Muscle of leg (tissue), 16 donors: ENCODE measurements at places on chromosomes 13 and 19. TPM values are rescaled to one million over a fixed set of nuclear protein-coding genes. Genes with fewer than 3 reads are reported as not detected.
A peak's percentile ranks its signal among the peaks of the same experiment; 100 is the strongest.

DNA sequence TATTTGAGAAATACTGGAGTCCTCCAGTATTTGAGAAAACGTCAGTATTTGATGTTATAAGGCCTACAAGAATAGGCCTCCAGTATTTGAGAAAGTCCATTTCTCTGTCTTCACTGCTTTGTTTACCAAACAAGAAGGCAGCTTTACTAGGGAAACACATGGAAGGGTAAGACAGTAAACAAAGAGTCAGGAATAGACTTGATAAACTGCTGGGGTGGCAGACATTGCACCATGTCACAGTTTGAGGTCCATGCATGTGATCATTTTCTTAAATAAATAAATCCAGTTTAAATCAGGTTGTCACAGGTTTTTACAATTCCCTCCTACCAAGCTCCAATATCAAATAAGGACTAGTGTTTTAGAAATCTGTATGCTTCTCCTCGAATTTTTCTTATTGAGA is 1431.0 kb upstream of the SPRY2 start:
- H3K4me1 ChIP-seq: no peaks in the 10 kb centered on the region
- no peak overlapping the region for H3K4me3 ChIP-seq
- H3K27me3 ChIP-seq: no peaks in the 10 kb centered on the region
- H3K36me3 ChIP-seq: no peaks in the 10 kb centered on the region
- DNase-seq: no peak

The TRMT1 gene
- 28.7 TPM for polyA plus RNA-seq

DNA sequence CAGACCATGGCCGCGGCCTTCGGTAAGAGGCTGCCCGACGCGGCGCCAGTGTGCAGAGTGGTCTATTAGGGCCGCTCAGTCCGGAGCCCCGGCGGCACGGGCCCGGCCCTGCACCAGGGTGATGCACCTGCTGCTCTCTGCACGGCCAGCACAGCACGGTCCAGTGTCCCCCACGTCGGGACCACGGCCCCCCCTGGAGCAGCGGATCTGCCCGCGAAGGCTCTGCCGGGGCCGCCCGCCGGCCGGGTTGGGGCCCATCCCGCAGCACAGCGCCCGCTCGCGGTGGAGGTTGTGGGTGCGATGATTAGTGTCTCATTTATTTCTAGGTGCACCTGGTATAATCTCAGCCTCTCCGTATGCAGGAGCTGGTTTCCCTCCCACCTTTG is 7.9 kb downstream of the PTBP1 start:
- peaks cover 39% of the 10 kb centered on the region for H3K4me1 ChIP-seq
- peaks cover 82% of the 10 kb centered on the region for H3K36me3 ChIP-seq
- no peaks in the 10 kb centered on the region for H3K27me3 ChIP-seq
- no peak overlapping the region for H3K27ac ChIP-seq

DNA sequence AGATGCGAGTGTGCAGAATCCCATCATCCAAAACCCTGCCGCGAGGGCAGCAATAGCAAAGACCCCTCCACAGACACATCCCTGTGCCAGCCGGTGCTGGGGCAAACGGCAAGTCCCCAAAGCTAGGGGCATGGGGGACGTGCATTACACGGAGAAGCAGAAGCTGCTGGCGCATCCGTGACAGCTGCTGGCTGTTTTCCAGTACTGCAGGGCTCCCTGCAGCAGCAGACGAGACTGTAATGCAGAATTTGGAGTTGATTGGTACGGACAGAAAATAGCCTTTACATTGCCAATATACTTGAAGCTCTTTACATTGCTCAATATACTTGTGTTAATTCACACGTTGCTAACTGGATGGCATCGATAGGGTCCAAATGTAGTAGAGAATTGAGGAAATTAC is 77.2 kb upstream of the TMTC4 start:
- H3K27ac ChIP-seq: no peak overlapping the region
- H3K36me3 ChIP-seq: no peaks in the 10 kb centered on the region
- DNase-seq: no peak
- H3K4me1 ChIP-seq: no peaks in the 10 kb centered on the region
- H3K4me3 ChIP-seq: no peak overlapping the region

DNA sequence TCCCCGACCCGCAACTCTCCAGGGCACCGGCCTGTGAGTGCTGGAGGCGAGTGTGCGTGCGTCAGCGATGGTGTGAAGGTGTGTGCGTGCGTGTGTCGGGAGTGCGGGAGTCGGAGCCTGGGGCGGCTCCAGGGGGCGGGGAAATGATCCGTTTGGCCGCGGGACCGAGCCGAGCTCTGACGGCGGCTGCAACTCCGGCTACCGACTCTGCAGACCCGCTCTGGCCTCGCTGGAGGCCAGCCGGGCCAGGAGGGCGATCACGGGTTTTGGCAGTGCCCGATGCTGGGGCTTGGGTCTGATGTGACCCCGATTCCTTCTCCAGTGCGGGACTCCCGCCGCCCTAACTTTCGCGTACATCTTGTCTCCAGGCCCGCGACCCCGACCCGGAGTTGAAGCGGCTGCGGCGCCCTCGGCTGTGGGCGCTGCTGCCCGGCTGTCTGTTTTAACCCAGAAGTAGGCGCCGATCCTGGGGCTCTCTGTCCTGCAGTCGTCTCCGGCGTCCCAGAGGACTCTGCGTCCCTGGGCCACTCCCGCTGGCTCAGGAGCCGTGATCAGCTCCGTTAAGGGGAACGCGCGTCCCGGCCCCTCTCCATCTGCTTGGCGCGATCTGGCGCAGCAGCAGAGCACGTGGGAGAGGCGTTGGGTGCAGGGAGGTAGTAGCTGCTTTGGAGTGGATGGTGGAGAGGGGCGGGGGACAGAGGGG is 1.2 kb downstream of the CHST8 start:
- peak overlapping the region; percentile 24 for H3K4me3 ChIP-seq
- H3K27me3 ChIP-seq: peaks cover 72% of the 10 kb centered on the region

The N4BP2L2 gene
- polyA plus RNA-seq: 77.8 TPM

GRCh38 chr13:98664047-98664446 is 87.1 kb upstream of the STK24 start:
- H3K4me3 ChIP-seq: no peak overlapping the region
- no peaks in the 10 kb centered on the region for H3K36me3 ChIP-seq
- H3K27ac ChIP-seq: no peak overlapping the region
- DNase-seq: no peak
- no peaks in the 10 kb centered on the region for H3K4me1 ChIP-seq
- peaks cover 6% of the 10 kb centered on the region for H3K27me3 ChIP-seq

The KLK8 gene
- not detected for polyA plus RNA-seq

The TNNI3 gene
- polyA plus RNA-seq: 1.8 TPM

The DHDH gene
- polyA plus RNA-seq: 0.28 TPM

The ZNF324B gene
- polyA plus RNA-seq: 3.9 TPM

DNA sequence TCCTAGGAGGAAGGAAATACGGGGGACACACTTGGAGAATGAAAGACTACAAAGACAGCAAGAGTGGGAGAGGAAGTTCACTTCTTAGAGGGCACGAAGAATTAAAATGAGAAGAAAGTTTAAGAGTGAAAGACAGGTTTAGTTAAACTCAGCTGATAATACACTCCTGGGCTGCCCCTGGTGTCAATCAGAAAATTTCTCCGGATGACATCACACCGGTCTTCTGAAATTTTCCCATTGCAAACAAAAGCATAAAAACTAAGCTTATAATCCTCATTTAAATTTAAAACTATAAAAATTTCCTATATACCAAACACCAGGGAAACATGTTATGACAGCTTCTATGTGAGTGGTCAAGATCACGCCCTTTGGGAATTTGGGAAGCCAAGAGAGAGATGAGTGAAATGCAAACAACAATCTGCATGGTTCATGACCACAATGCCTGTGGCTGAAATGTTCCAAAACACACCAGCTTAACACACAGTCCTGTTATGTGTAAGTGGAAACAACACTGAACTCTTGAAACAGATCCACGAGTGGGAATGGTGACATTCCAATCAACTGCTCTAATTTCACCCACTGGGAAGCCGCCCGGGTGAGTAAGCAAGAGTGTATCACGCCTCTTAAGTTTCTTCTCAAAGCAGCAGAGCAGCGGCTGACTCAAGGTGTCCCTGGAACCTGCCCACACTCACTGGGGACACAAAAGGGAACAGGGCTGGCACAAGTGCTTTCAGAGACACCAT is 49.0 kb downstream of the BRD4 start:
- peak overlapping the region; percentile 53 for H3K27ac ChIP-seq
- no peak for DNase-seq

The CRX gene
- 0.09 TPM for polyA plus RNA-seq

The PLA2G4C gene
- polyA plus RNA-seq: 20.0 TPM

GRCh38 chr19:33047422-33047821 is 17.3 kb downstream of the RHPN2 start:
- no peaks in the 10 kb centered on the region for H3K36me3 ChIP-seq
- no peaks in the 10 kb centered on the region for H3K27me3 ChIP-seq
- no peak overlapping the region for H3K27ac ChIP-seq
- DNase-seq: no peak
- no peaks in the 10 kb centered on the region for H3K4me1 ChIP-seq

- peak overlapping the region; percentile 31 for H3K27ac ChIP-seq
- H3K36me3 ChIP-seq: no peaks in the 10 kb centered on the region
- DNase-seq: peak; percentile 17
- no peak overlapping the region for H3K4me3 ChIP-seq
- H3K27me3 ChIP-seq: no peaks in the 10 kb centered on the region
Observed at GRCh38 chr13:80307401-80307987, 33.4 kb downstream of the SPRY2 start.

The SEMA6B gene
- 55.0 TPM for polyA plus RNA-seq

DNA sequence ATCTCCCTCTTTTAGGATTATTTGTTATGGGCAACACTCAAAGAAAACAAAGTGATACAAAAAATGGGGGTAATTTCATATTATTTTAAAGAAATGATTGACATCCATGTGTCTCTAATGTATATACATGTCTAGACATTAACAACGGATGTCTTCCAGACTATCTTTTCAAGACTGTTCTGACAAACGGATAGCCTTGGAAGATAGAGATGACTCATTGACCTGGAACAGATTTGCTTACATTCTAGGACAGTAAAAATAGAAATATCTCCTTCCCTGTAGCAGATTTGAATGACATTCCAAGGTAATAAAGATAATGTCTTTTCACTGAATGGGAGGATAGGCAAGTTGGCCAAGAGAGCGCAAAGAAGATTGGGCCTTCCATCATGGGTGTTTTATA is 26.2 kb upstream of the SLITRK6 start:
- no peak overlapping the region for H3K4me3 ChIP-seq
- H3K27ac ChIP-seq: no peak overlapping the region
- H3K36me3 ChIP-seq: no peaks in the 10 kb centered on the region
- no peaks in the 10 kb centered on the region for H3K27me3 ChIP-seq

GRCh38 chr13:112669881-112670499 is 19.8 kb upstream of the ATP11A start:
- no peak overlapping the region for H3K4me3 ChIP-seq
- H3K36me3 ChIP-seq: no peaks in the 10 kb centered on the region
- DNase-seq: no peak
- H3K27me3 ChIP-seq: peaks cover 2% of the 10 kb centered on the region

DNA sequence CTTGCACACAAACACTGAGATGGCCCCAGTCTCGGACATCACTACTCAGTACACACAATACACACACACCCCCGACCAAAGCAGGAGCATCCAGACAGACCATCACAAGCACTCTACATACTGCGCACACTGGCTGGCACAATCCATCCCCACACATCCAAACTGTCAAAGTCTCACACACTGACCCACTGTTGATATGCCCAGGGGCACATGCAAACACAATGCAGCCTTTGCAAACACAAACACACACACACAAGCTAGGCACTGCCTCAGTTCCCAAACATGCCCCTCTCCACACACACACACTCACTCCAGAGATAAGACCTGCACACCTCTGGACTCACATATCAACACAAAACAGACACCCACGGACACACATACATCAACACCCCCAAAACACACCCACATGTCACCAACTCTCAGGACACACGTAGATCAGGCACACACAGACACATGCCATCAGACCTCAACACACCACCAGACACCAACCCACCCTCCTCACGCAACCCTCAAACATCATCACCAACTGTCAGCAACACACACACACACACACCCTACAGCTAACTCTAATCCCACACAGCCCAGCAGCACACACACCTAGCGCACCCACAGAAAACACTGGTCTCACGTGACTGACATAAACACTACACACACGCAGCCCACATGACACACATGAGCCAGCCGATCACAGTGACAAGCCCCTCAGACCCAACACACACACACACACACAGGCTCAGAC is 1.9 kb downstream of the BBC3 start:
- peaks cover 38% of the 10 kb centered on the region for H3K27me3 ChIP-seq
- peak overlapping the region; percentile 36 for H3K4me3 ChIP-seq
- peaks cover 51% of the 10 kb centered on the region for H3K4me1 ChIP-seq
- peak overlapping the region; percentile 90 for H3K27ac ChIP-seq
- H3K36me3 ChIP-seq: no peaks in the 10 kb centered on the region

- no peaks in the 10 kb centered on the region for H3K4me1 ChIP-seq
- no peak overlapping the region for H3K27ac ChIP-seq
- DNase-seq: no peak
Observed at GRCh38 chr13:63305641-63306133, 1890.0 kb upstream of the PCDH20 start.

DNA sequence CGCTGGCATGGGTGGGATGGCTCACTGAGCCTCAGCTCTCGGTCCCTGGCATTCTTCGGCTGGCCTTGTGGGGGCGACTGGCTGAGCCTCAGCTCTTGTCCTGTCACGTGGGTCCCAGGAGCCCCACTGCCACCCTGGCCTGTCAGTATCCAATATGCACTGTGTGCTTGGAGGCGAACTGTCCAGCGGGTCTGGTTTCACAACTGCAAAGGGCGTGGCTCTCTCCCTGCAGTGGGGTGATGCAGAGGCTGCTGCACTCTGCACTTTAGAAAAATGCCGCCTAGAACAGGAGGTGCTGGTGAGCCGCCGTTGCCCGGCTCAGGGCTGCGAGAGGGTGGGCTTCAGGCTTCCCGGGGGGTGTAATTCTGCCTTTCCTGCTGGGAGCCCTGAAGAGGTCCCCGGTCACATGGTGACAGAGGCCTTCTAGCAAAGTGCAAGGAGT is 17.0 kb upstream of the TMEM255B start:
- H3K27me3 ChIP-seq: peaks cover 2% of the 10 kb centered on the region
- H3K4me1 ChIP-seq: peaks cover 11% of the 10 kb centered on the region
- no peak overlapping the region for H3K4me3 ChIP-seq
- H3K27ac ChIP-seq: no peak overlapping the region
- peak; percentile 50 for DNase-seq

The CEACAM16 gene
- 0.49 TPM for polyA plus RNA-seq

The JAK3 gene
- 2.6 TPM for polyA plus RNA-seq

GRCh38 chr13:48919751-48920150 is 56.0 kb upstream of the FNDC3A start:
- no peak for DNase-seq
- no peak overlapping the region for H3K4me3 ChIP-seq
- H3K4me1 ChIP-seq: no peaks in the 10 kb centered on the region
- H3K36me3 ChIP-seq: no peaks in the 10 kb centered on the region

The S1PR4 gene
- polyA plus RNA-seq: 0.57 TPM

- no peak for DNase-seq
- H3K4me1 ChIP-seq: peaks cover 2% of the 10 kb centered on the region
- H3K27me3 ChIP-seq: no peaks in the 10 kb centered on the region
- peaks cover 45% of the 10 kb centered on the region for H3K36me3 ChIP-seq
- no peak overlapping the region for H3K27ac ChIP-seq
Observed at GRCh38 chr19:10260141-10260584, 8.1 kb downstream of the MRPL4 start.

DNA sequence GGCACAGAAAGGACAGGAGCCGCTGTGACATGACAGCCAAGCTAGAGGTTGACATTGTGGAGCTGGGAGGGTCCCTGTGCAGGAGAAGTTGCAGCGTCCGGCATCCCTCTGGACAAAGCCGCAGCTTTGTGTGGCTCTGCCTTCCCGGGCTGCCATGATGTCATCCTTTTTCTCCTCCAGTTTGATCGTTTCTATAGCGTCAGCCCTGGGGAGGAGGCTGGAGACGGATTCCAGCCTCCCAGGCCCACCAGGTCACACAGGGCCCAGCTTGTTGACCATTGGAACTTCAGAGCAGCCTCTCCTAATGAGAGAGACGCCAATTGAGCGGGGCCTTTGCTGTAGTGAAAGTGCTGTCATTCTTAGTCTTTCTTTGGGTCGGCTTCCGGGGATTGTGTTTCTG is 3.8 kb upstream of the KCNJ14 start:
- H3K27ac ChIP-seq: no peak overlapping the region
- no peak for DNase-seq
- no peak overlapping the region for H3K4me3 ChIP-seq
